ENCODE measurements at places on chromosomes 16 and 17.

DNA sequence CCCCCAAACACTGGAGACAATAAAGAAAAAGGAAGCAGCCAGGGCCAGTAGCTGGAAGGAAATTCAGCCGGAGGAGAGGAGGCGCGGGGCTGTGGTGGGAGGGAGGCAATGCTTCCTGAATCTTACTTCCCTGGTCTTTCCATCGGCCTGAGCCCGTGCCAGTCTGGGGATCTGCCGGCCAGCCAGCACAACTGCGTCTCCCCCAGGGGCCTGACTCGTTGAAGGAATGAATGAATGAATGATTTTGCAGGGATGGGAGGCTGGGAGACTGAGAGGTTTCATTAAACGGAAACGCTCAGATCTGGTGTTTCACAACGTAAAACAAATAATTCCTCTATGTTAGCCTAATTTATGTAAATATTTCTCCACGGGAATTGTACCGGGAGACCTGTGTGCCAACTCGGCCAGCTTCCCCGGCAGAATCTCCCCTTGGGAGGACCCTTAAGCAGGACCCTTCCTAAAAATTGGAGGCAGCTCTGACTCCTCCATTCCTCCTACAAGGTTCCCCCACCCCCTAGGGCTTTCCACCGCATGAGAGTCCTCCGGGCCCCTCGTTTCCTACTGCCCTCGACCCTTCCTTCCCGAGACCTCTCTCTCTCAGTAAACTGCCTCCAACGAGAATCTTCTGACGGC is 1.3 kb upstream of the BAIAP2 start:
- DNase-seq: no peak

DNA sequence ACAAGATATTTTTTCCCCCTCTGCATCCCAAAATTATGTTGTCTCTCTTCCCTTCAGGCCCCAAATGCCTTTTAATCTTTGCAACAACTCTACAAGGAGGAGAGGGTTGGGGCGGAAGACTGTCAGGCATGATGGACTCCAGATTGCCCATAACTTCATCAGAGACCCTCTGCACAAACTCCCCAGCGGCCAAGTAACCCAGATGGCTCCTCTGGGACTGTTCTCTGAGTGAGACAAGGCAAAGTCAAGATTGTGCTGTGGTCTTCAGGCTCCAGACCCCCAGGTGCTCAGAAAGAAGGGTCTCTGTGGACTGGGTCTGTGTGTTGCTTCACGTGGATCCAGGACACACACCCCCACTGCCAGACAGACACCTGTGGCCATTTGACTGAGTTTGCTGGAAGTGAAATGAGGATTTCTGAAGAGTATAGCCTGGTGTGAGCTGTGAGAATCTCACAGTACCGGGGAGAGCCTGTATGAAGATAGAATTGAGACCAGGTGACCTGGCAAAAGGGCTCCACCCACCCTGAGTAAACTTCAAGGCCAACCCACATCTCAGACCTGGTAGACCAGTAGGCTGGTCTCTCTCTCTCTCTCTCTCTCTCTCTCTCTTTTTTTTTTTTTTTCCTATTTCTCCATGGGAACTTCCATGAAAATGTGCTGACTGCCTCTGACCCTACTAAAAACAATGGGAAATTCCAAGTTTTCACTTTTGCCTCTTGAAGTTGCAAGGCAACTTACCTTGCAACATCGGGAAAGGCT is 354.1 kb downstream of the SOX9 start:
- DNase-seq: no peak

- DNase-seq: no peak
These were observed 10.9 kb upstream of the CACNG4 start for GRCh38 chr17:66953630-66954020.

DNA sequence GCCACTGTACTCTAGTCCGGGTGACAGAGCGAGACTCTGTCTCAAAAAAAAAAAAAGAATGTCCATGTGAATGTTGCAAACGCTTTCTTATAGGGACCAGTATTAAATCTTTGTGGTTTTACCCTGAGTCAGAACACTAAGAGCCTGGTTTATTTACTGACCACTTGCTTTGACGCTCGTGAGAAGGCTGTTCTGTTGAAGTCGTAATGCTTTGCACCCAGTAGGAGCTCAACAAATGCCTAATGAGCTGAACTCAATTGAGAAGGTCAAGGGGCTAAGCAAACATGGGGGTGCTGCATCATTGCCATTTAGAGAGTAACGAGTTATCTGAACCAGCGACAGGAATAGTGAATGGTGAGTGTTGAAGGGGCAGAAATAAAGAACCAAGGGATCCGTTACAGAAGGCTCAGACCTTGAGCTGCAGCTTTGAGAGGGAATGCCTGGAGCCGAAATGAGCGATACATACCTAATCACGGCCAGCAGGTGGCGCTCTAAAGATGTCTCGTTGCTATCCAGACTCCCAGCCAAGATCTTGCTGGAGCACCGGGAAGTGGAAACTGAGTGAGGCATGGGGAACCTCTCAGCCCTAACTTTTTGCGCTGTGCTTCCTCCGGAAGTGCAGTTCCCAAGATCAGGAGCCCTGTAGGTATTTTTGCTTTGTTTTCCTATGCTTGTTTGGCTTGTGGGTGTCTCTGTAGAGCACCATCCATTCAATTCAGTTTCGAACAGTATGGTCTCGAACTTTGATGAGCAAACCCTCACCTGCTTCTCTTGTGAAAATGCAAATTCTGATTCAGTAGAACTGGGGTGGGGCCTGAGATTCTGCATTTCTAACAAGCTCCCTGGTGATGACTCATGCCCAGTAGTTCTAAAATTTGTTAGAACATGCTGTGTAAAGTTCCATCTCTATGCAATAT is 12.6 kb upstream of the RNF222 start:
- peak; percentile 59 for DNase-seq

Data from NCI-H510A (cell line).